Heart left ventricle (tissue), 16 donors: ENCODE measurements at places on chromosomes 16 and 17. TPM values are rescaled to one million over a fixed set of nuclear protein-coding genes. Genes with fewer than 3 reads are reported as not detected.

The FGF11 gene
- total RNA-seq: 6.4 TPM

The VWA3A gene
- 1.3 TPM for total RNA-seq

The BTBD17 gene
- total RNA-seq: not detected

DNA sequence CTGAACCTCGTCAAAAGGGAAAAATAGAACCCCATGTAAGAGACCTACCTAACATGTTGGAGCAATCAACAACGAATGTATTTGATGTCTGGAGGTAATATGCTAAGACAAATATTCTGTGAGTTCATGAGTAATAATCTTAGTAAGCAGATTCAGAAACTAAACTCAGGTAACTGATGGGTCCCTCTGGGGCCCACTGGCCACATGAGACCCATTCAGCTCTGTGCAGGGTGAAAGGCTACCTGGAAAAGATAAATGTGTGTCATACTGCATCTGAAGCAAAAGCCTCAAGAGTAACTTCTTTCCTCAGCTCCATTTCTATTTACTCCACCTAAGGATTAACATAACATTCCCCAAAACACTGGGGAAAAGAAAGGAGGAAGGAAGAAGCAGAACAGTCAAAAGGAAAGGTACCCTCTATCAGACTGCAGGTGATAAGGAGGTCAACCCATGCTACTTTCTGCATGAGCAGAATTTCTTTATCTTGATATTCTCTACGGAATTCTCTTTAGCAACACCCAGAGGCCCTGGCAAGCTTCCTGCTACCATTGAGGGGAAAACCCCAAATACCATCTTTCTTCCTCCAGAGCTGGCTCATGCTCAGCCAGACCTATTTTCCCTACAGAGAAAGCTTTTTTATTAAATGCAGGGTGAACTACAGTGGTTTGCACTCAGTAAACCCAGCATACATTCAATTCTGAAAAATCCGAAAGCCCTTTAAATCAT lies 37.7 kb upstream of the ABCA6 start:
- H3K4me3 ChIP-seq: no peak overlapping the region
- no peaks in the 10 kb centered on the region for H3K27me3 ChIP-seq
- no peak for DNase-seq
- H3K27ac ChIP-seq: no peak overlapping the region

GRCh38 chr16:85706449-85707034 lies 17.8 kb upstream of the GINS2 start:
- no peaks in the 10 kb centered on the region for H3K36me3 ChIP-seq
- no peak overlapping the region for H3K27ac ChIP-seq
- no peak overlapping the region for H3K4me3 ChIP-seq
- no peak for DNase-seq

GRCh38 chr16:54034684-54035083 lies 251.9 kb downstream of the IRX3 start:
- no peak for DNase-seq
- H3K4me1 ChIP-seq: no peaks in the 10 kb centered on the region
- no peaks in the 10 kb centered on the region for H3K36me3 ChIP-seq
- no peak overlapping the region for H3K4me3 ChIP-seq

DNA sequence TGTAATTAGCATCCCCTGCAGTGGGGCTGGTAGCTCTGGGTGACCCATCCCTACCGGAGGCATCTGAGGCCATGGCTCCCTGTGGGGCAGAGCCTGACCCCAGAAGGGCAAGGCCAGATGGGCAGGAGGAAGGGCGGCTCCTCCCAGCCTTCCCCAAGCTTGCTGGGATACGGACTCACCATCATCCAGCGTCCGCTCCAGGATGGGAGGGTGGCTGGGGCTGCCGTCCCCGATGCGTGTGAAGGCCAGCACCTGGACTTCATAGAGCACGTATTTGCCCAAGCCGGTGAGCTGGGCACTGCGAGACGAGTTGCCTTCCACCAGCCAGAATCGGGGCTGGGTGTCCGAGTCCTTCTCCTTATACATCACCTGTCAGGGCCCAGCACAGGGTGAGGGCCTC lies 81.6 kb upstream of the CDC42EP4 start:
- H3K36me3 ChIP-seq: no peaks in the 10 kb centered on the region
- no peak overlapping the region for H3K4me3 ChIP-seq
- no peaks in the 10 kb centered on the region for H3K4me1 ChIP-seq
- DNase-seq: no peak
- no peak overlapping the region for H3K27ac ChIP-seq
- no peaks in the 10 kb centered on the region for H3K27me3 ChIP-seq

DNA sequence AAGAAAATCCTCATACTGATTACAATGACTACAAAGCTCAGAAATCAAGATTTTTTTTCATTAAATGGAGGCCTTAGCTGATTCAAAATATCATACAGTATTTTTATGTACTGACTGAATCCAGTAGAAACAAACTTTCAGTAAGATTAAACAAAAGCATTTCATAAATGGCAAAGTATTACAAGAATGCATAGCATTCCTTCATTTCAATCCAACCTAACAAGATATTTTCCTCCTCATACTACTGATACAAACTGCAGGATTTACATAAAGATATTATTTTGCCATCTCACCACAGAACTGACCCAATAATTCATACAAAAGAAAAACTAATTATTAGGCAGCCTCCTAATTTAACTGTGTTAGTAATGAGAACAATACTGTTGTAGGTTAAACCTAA lies 6.2 kb upstream of the KANSL1 start:
- peaks cover 3% of the 10 kb centered on the region for H3K4me1 ChIP-seq
- no peak overlapping the region for H3K4me3 ChIP-seq
- DNase-seq: no peak
- H3K36me3 ChIP-seq: no peaks in the 10 kb centered on the region

DNA sequence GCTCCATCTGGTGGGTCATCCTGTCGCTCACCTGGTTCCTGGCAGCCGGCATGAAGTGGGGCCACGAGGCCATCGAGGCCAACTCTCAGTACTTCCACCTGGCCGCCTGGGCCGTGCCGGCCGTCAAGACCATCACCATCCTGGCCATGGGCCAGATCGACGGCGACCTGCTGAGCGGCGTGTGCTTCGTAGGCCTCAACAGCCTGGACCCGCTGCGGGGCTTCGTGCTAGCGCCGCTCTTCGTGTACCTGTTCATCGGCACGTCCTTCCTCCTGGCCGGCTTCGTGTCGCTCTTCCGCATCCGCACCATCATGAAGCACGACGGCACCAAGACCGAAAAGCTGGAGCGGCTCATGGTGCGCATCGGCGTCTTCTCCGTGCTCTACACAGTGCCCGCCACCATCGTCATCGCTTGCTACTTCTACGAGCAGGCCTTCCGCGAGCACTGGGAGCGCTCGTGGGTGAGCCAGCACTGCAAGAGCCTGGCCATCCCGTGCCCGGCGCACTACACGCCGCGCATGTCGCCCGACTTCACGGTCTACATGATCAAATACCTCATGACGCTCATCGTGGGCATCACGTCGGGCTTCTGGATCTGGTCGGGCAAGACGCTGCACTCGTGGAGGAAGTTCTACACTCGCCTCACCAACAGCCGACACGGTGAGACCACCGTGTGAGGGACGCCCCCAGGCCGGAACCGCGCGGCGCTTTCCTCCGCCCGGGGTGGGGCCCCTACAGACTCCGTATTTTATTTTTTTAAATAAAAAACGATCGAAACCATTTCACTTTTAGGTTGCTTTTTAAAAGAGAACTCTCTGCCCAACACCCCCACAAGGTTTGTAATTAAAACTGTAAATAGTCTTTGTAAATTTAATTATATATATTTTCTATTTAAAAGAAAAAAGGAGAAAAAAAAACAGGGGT lies 1.7 kb downstream of the FZD2 start:
- no peaks in the 10 kb centered on the region for H3K36me3 ChIP-seq
- H3K27ac ChIP-seq: no peak overlapping the region
- peaks cover 30% of the 10 kb centered on the region for H3K4me1 ChIP-seq
- H3K27me3 ChIP-seq: peaks cover 13% of the 10 kb centered on the region
- no peak for DNase-seq

DNA sequence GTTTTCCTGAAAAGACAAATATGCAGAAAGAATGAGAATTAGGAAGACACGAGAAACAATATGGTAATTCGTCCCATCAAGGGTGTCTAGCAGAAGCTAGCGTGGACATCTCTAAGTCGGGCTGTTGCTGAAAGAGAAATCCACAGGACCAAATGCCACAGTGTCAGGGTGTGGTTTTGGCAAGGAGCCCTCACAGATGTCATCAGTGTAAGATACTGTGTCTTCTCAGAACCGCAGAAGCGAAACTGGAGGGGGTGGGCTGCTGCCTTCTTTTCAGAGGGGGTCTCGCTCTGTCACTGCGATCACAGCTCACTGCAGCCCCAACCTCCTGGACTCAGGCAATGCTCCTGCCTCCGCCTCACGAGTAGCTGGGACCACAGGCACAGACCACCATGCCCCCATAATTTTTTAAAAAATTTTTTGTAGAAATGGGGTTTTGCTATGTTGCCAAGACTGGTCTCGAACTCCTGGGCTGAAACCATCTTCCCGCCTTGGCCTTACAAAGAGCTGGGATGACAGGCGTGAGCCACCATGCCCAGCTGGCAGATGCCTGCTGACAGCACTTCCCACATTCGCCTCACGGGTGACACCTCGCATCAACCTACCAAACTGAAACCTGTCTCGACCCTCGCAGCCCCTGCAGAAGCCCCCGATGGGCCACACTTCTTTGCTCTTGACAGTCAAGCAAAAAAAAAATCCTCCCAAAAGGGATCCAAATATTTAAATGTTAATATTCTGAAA lies 26.2 kb downstream of the TRAP1 start:
- peaks cover 15% of the 10 kb centered on the region for H3K36me3 ChIP-seq
- no peak for DNase-seq
- H3K4me1 ChIP-seq: peaks cover 22% of the 10 kb centered on the region
- peak overlapping the region; percentile 47 for H3K4me3 ChIP-seq

GRCh38 chr17:17120294-17120693 lies 78.0 kb downstream of the MPRIP start:
- H3K4me3 ChIP-seq: no peak overlapping the region
- no peaks in the 10 kb centered on the region for H3K27me3 ChIP-seq
- no peak for DNase-seq
- peak overlapping the region; percentile 72 for H3K27ac ChIP-seq

GRCh38 chr17:78329263-78330059 lies 30.4 kb downstream of the SOCS3 start:
- H3K27ac ChIP-seq: no peak overlapping the region
- DNase-seq: no peak
- no peaks in the 10 kb centered on the region for H3K27me3 ChIP-seq
- H3K36me3 ChIP-seq: no peaks in the 10 kb centered on the region
- H3K4me1 ChIP-seq: peaks cover 51% of the 10 kb centered on the region
- H3K4me3 ChIP-seq: no peak overlapping the region

DNA sequence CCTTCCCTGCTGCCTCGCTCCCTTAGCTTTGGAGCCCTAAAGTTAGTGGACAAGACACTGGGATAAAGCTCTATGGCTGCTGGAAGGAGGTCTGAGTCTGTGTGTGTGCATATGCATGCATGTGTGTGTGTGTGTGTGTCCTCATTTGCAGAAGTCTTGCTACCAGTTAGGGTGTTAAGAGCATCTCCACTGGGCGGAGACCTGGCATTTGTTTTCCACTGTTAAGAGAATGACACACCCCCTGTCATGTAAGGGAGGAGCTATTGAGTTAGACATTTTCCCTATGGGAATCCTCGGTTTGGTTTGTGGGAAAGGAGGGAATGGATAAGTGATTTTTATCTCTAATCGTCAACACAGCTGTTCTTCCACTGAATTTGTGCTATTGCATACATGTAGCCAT lies 24.8 kb upstream of the ARHGAP23 start:
- DNase-seq: no peak
- no peak overlapping the region for H3K27ac ChIP-seq
- H3K27me3 ChIP-seq: no peaks in the 10 kb centered on the region
- H3K4me3 ChIP-seq: no peak overlapping the region
- H3K4me1 ChIP-seq: no peaks in the 10 kb centered on the region
- H3K36me3 ChIP-seq: peaks cover 39% of the 10 kb centered on the region

GRCh38 chr17:13590441-13590840 lies 11.3 kb downstream of the HS3ST3A1 start:
- H3K27ac ChIP-seq: no peak overlapping the region
- DNase-seq: no peak
- no peaks in the 10 kb centered on the region for H3K4me1 ChIP-seq
- H3K4me3 ChIP-seq: no peak overlapping the region

DNA sequence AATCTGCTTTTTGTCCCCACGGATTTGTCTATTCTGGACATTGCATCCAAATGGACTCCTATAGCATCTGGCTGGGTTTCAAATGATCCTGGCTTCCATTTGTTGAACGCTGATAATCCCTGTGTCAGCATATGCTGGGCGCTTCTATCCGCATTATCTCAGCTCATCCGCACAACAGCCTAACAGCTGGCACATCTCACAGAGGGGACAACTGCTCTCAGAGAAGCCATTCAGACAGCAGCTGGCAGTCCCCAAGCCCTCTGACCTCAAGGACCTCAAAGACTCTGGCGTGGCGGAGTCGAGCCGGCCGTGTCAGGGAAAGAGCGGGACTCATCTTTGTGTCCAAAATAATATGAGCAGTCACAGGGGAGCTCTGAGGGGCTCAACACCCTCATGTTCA lies 82.3 kb downstream of the NT5M start:
- peak; percentile 48 for DNase-seq
- H3K27ac ChIP-seq: peak overlapping the region; percentile 16
- H3K4me1 ChIP-seq: no peaks in the 10 kb centered on the region
- no peaks in the 10 kb centered on the region for H3K27me3 ChIP-seq

GRCh38 chr17:39927929-39928857 lies 661 bp downstream of the LRRC3C start:
- H3K36me3 ChIP-seq: peaks cover 11% of the 10 kb centered on the region
- H3K4me3 ChIP-seq: peak overlapping the region; percentile 64
- H3K27me3 ChIP-seq: no peaks in the 10 kb centered on the region
- DNase-seq: peak; percentile 73
- H3K4me1 ChIP-seq: peaks cover 31% of the 10 kb centered on the region
- H3K27ac ChIP-seq: peak overlapping the region; percentile 95

- H3K4me1 ChIP-seq: peaks cover 4% of the 10 kb centered on the region
- H3K27me3 ChIP-seq: no peaks in the 10 kb centered on the region
- no peak for DNase-seq
- H3K4me3 ChIP-seq: no peak overlapping the region
Observed at GRCh38 chr17:60463157-60463835, 41.0 kb downstream of the CHCT1 start.

DNA sequence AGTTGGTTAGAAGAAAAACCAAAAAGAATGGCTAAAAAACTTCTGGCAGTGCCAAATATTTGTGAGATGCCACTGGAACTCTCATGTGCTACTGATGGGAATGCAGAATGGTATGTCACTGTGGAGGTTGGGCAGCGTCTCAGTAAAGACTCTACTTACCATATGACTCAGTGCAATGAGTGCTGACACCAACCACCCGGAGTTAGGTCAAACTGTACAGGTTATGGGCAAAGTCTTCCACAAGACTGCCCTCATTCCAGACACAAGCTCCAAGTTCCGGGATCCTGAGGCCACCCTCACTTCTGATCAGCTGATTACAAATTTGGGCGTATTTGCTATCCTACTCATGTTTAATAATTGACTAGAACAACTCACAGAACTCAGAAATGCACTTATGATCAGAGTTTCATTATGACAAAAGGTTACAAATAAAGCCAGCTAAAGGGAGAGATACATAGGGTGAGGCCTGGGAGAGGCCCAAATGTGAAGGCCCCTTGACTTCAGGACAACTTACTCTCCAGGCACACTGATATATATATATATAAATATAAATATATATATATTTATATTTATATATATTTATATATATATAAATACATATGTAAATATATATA lies 114.9 kb downstream of the TRIM37 start:
- no peak overlapping the region for H3K27ac ChIP-seq
- no peak for DNase-seq
- no peak overlapping the region for H3K4me3 ChIP-seq
- peaks cover 9% of the 10 kb centered on the region for H3K36me3 ChIP-seq
